Activated T-helper 1 cell treated with Interleukin-2 at 50 U/mL for 16 hours (primary cell): ENCODE measurements at places on chromosomes 11 and 22.

GRCh38 chr22:29310863-29311339 is 4.5 kb downstream of the GAS2L1 start:
- no peak for DNase-seq

- no peak for DNase-seq
Observed at GRCh38 chr11:65427691-65428577, 5.3 kb downstream of the NEAT1 start.

DNA sequence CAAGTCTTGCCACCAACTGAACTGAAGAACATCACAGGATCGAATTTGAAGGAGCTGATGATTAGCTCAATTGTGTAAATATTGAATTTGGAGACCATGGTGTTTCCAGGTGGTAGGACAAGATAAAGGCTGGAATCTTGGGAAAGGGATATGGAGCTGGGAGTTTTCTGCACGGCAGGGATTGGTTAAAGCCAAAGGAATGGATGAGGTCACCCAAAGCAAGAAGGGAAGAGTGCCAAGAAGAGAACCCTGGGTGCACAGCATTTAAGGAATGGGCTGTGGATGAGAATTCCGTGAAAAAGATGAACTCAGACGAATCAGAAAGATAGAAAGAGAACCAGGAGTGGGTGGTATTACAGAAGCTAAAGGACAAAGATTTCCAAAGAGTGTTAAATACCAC is 29.4 kb upstream of the RRAS2 start:
- no peak for DNase-seq

GRCh38 chr22:47046411-47047065 is 284.1 kb downstream of the TBC1D22A start:
- no peak for DNase-seq

GRCh38 chr22:46242076-46242475 is 8.0 kb downstream of the CDPF1 start:
- no peak for DNase-seq

- DNase-seq = no peak
Observed at GRCh38 chr22:29799217-29799680, 32.1 kb downstream of the UQCR10 start.

- DNase-seq = no peak
Observed at GRCh38 chr11:118238929-118239328, 13.2 kb downstream of the MPZL3 start.

- no peak for DNase-seq
Observed at GRCh38 chr22:39392341-39392948, 7.1 kb upstream of the TAB1 start.

DNA sequence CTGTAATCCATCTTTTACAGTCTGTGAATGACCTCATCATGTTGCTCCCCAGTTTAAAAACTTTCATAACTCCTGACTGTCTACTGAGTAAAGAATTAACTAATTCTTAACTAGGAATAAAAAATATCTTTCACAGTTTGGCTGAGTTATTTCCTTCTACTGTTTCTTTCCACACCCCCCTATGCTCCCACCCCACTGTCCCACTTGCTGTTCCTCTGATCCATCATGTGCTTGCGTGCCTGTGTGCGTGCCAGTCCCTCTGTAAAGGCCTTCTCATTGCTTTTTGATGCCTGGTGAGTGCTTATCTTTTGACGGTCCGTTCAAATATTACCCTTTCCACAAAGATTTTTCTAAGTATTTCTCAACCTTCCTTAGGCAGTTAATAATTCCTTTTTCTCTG is 55.6 kb downstream of the ATG16L2 start:
- no peak for DNase-seq

DNA sequence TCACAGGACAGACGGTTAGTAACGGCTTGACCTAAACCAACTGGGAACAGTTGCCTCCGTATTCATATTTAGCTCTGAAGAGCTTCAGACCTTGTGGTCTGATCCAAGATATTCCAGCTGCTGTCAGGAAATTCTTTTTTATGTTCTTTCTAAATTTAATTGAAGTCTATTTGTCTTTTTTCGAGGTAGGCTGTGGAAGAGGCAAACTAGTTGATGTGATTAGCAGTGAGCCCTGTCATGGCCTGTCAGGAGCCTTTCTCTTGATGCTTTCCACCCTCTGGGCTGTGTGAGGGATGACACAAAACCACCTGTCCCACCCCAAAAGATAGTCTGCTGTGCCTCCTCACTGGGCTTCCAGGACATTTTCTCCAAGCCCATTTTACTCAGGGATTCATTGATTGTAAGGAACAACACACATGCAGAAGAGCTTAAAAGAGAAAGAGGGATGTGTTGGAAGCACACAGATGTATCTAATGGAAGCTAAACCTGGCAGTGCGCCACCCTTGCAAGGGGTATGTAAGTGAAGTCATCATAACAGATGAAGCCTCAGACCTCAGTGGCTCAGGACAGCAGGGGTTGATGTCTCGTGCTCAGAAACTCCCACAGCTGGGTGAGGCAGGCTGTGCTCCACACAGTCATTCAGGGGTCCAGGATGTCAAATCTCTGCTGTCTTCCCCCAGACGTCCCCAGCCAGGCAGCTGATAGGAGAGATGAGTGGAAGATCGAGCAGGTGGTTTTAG is 170.0 kb downstream of the NCAM1 start:
- no peak for DNase-seq

DNA sequence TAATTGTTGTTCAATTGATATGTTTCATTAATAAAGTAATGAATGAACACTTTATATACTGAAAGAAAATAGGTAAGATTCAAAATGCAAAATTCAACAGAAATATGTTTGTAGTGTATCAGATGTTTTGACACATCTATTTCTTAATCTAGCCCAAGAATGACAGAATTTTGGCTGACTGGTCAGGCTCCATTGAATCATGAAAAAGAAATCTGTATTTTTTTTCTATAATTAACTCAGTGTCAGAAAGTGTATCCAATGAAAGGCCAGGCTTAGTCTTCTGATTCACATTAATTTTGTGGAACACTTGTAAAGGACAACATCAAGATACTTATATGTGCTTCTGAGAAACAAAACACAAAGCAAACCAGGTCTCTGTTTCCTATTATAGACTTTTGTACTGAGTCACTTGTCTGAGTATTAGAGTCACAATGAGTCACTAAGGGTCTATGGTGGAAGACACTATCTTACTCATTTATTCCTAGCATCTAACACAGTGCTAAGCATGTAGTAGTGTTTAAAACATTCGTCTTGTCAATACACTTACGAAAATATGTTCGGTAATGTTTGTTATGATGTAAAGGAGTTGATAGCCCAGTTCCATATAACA is 297.7 kb upstream of the CCDC90B start:
- DNase-seq = no peak

DNA sequence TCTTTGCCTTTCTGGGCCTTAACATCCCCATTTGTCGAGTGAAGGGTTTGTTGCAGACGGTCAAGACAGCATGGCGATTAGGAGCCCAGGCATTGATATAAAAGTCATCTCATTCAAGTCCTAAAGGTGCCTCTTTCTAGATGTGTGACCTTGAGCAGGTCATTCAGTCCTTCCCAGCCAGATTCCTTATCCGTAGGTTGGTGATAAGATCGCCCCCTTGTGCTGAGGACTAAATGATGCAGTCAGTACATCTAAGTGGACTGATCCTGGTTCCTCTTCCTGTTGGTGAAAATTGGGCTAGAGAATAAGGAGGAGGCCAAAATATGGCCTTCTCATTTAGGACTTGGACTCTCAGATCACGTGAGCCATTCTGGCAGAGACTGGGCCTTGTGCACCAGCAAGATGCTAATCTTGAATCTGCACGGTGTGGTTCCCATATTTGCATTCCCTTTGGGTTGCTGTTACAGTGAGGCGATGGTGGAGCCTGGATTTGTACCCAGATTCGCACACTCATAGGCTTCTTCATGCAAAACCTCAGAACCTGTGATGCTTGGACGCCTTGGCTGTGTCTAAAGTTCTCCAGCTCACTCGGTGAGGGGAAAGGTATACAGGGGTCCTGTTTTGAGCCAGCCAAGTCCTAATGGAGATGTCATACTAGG is 156.8 kb downstream of the MYO18B start:
- no peak for DNase-seq

- DNase-seq = no peak
Observed at GRCh38 chr11:10484461-10485180, 29.6 kb downstream of the AMPD3 start.

- DNase-seq = no peak
Observed at GRCh38 chr11:112593440-112593839, 332.8 kb upstream of the PLET1 start.

DNA sequence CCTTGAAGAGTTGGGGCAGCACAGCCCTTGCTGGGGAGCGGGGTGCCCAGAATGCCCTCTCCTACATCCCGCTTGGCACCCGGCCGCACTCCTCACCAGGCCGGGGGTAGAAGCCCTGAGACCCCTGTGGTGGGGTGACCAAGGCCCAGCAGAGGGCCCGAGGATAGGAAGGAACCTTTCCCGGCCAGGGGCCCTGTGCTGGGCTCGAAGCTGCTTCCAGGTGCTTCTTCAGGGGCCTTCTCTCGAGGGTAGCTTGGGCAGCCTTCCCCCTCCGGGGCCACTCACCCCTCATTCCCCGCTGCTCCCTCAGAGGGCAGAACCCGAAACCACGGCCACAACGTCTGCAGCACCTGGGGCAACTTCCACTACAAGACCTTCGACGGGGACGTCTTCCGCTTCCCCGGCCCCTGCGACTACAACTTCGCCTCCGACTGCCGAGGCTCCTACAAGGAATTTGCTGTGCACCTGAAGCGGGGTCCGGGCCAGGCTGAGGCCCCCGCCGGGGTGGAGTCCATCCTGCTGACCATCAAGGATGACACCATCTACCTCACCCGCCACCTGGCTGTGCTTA is 752 bp downstream of the MUC2 start:
- DNase-seq = no peak

DNA sequence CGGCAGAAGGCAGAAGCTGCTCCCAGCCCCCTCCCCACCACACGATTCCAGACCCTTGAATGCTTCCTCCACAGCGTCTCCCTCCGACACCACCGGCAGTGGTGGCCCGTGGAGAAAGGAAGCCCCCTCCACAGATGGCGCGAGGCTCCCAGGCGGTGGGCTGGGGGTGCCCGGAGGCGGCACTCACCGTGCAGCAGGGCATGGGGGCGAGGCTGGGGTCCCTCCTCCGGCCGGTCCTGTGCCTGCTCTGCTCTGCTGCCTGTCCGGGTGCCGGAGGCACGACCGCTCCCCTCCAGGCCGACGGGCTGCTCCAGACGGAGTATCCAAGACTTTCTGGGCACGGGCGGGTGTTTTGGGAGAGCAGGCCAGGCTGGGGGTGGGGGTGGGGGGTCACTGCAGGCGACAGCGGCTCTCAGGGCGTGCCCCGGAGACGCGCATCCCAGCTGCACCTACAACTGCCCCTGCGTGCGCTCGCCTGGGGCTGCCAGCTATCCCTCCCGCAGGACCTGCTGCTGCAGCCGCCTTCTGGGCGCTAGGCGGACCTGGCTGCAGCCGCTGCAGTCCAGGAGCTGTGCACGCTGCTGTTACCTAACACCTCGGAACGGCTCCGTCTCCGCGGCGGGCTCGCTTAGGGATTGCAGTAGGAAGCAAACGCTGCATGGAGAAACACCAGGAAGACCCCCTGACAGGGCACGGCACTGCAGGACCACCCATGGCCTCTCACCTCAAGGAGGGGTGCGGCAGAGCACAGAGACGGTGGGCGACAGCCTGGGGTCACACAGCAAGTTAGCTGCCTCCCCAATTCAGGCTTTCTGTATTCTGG is 15.2 kb downstream of the MRGPRG start:
- no peak for DNase-seq

DNA sequence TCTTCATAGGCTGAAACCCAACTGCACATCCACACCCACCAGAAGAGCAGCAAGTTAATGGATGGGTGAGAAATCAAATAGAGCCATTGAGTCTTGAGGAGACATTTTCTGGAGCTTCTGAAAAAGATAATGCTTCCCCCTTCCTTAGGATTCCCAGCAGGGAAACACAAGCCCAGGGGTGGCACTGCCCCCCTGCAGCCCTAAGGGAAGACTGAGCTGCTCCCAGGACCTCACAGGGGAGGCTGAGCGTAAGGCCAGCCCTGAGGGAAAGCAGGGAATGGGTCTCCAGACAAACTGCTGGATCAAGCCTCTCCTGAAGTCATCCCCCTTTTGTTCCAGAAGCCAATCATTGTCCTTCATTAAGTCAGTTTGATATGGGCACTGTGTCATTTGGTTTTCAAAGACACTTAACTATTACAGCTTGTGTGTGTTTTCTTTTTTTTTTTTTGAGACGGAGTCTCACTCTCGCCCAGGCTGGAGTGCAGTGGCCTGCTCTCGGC is 15.1 kb downstream of the LTO1 start:
- DNase-seq = no peak

GRCh38 chr11:119691020-119691666 is 37.9 kb downstream of the NECTIN1 start:
- no peak for DNase-seq

- DNase-seq = no peak
Observed at GRCh38 chr11:69180226-69180625, 24.5 kb downstream of the SMIM38 start.

- no peak for DNase-seq
Observed at GRCh38 chr11:18329196-18329870, 7.0 kb downstream of the GTF2H1 start.

GRCh38 chr11:368414-369335 is 624 bp upstream of the B4GALNT4 start:
- no peak for DNase-seq

DNA sequence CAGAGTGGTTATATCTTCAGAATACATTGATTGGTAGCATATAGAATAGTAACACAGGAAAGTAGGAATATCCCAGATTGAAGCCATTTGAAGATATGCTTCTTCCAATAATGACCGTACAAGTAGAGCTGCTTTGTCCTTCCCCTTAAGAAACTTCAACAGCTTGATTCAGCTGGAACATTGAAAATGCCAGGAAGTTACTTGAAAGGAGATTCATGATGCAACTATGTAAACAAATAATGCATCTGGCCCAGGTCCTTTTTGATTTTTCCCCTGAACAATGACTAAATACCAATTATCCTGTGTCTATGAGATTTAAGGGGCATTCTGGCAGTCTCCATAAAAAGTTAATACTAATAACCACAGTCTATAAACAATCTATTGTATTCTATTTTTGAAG is 3.0 kb downstream of the DKK3 start:
- no peak for DNase-seq

- DNase-seq = no peak
Observed at GRCh38 chr11:109838026-109838425, 255.2 kb upstream of the ZC3H12C start.

DNA sequence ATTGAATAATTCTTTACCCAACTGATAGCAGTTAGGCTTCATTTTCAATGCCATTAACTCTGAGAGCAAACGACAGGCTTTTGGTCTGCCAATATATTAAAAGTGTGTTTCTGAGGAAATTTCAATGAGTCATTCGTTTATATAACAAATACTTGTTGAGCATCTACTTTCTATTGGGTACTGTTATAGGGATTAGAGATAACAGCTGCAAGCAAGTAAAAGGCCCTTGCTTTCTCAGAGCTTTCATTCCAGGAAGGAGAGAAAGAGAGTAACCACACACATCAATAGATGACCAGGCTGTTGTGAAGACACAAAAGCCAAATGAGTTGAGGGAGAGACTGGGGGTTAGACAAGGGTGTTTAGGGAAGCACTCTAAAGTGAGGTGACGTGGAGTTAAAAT is 35.7 kb downstream of the CD44 start:
- DNase-seq = no peak

- DNase-seq = no peak
Observed at GRCh38 chr11:64694821-64695365, 28.1 kb downstream of the NRXN2 start.

- peak; percentile 53 for DNase-seq
Observed at GRCh38 chr22:49992921-49993648, 19.5 kb downstream of the IL17REL start.
